Caco-2 (cell line): ENCODE measurements at places on chromosomes 13 and 19.

- DNase-seq: no peak
Measured at GRCh38 chr13:112220925-112221324, 154.0 kb downstream of the SOX1 start.

- no peak for DNase-seq
Measured at GRCh38 chr19:48867746-48868113, 687 bp downstream of the PLEKHA4 start.

- DNase-seq: no peak
Measured at GRCh38 chr13:42760951-42761350, 20.4 kb upstream of the FAM216B start.

- no peak for DNase-seq
Measured at GRCh38 chr13:78607409-78608251, 4.3 kb upstream of the POU4F1 start.

GRCh38 chr19:55538132-55538531 lies 1.2 kb upstream of the SBK2 start:
- no peak for DNase-seq

DNA sequence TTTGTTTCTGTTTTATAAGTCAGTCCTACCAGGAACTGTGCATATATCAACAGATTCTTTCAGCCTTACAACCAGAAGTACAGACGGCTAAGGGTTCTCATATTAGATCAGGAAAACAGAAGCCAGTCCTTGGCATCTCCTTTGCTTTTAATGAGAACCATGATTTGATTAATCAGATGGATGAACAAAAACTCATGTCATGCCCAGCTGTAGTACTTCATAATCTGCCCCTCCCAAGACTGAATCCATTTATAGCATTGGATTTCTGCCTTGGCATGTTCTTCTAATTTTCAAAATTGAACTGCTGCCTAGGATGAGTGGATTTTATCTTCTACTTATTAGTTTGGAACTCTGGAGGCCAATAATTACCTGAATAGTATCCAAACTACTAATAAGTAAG lies 617.2 kb downstream of the SLITRK5 start:
- DNase-seq: no peak

- no peak for DNase-seq
Measured at GRCh38 chr13:53007872-53008271, 20.7 kb upstream of the OLFM4 start.

- DNase-seq: no peak
Measured at GRCh38 chr13:41557719-41558118, 100.4 kb downstream of the RGCC start.

- DNase-seq: no peak
Measured at GRCh38 chr19:11566164-11566563, 7.1 kb upstream of the ELOF1 start.

DNA sequence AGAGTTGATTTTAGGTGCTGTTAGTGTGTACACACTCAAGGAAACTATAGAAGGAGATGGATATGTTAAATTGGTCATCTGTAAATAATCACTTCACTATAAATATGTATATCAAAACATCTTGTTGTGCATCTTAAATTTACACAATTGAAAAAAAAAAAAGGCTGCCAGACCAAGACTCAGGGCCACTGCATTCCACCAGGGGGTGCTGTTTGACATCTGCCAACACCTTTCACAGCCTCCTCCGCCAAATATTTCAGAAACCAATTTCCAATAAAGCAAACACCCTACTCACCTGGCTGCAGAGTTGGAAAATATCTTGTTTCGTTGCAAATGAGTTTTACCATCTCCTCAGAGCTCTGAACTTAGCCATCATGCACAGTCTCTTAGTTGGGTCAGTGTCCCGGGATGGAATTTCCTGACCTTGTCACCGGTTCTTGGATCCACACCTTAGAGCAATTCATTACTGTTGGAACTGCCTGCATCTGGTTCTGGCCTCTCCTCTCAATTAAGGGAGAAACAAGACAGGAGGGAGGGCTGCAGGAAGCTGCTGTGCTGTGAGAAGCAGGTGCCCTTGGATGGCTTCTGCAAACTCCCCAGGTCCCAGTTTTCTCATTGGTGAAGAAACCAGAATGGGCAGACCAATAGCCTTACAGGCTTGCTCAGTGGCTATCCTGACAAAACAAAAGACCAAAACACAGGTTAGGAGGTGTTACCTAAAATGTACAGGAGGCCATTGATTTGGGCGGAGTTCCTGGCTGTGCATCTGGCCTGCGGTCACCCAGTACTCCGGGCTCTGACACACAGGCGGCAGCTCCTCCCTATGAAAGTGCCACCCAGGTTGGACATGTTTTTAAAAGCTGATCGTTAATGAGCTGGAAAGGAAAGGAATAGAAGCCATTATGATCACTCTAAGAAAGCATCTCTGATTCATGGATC lies 746.6 kb downstream of the UQCRFS1 start:
- DNase-seq: peak; percentile 72

- no peak for DNase-seq
Measured at GRCh38 chr19:50365434-50366306, at the start of gene NAPSA. Gene NAPSA, minus strand, starts transcription at chr19:50365639. Its CDS starts 18 bp downstream, at chr19:50365621.

DNA sequence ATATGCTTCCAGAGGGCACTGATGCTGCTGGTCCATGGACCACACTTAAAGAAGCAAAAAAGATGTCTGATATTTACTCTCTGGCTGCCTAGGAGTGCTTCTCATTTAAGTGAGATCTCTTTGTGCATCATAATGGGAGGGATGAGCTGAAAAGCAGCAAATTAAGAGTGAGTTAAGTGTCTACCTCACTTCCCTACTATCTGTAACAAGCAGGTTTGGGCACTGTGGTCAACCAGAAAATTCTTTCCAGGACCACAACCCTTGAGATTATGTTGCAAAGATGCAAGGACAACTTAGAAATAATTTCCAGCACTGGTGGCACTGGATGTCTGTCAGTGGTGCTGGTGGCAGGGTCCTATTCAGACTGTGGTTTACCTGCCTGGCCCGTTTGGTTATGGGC lies 52.1 kb upstream of the USPL1 start:
- DNase-seq: no peak

- no peak for DNase-seq
Measured at GRCh38 chr13:83086088-83086487, 796.2 kb downstream of the SLITRK1 start.

DNA sequence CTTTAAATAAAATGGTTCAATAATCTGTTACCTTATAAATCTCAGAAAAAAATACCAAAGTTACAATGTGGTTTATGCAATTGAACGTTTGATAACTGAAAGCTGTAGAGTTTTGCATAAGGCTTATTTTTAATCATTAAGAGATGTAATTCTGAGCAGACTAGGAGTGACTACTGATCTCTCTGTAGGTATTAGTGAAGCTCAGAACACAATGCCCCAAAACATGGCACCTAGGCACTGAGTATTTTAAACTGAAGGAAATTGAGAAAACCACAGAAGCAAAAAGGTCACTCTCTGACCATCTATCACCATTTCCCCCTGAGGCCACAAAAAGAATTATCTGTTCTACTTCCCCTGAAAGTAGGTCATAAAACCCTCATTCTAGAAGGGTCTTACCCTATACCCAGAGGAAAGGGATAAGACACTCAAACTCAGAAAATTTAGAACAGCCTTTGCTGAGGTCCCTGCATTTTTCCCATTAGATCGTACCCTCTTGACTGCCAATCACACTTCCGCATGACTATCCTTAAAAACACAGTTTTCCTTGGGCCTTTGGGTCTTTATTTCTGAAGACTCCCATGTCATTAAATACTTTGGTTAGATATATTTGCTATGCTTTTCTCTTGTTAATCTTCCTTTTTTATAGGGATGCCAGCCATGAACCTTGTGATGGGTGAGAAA lies 158.1 kb downstream of the PCDH9 start:
- no peak for DNase-seq

DNA sequence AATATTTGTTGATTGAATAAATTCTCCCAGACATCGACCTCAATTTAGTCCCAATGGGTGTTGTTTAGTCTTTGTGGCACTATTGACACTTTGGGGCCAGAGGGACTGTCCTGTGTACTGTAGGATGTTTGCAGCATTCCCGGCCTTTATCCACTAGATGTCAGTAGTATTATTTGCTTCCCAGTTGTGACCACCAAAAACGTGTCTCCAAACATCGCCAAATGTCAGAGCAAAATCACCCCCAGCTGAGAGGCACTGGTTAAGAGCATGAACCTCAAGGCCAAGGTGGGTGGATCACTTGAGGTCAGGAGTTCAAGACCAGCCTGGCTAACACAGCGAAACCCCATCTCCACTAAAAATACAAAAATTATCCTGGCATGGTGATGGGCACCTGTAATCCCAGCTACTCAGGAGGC lies 15.4 kb downstream of the NLRP12 start:
- DNase-seq: no peak

- DNase-seq: no peak
Measured at GRCh38 chr13:47306991-47307390, 410.1 kb upstream of the HTR2A start.

DNA sequence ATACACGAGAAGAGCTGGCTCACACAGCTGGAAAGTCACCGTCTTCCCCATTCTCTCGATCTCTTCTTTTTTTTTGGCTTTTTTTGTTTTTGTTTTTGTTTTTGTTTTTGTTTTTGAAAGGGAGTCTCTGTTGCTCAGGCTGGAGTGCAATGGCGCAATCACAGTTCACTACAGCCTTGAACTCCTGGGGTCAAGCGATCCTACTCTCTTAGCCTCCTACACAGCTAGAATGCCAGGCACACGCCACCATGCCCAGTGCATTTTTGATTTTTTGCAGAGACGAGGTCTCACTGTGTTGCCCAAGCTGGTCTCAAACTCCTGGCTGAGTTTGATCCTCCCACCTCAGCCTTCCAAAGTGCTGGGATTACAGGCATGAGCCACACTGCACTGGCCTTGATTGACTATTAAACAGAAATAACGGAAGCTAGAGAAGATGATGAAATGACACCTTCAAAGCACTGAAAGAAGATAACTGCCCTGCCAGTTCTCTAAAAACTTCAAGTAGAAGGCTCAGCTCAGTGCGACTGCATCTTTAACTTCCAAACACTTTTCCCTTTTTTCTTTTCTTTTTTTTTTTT lies 4.0 kb downstream of the FXYD3 start:
- no peak for DNase-seq

- DNase-seq: no peak
Measured at GRCh38 chr19:42250666-42251531, 4.0 kb downstream of the ERF start.

DNA sequence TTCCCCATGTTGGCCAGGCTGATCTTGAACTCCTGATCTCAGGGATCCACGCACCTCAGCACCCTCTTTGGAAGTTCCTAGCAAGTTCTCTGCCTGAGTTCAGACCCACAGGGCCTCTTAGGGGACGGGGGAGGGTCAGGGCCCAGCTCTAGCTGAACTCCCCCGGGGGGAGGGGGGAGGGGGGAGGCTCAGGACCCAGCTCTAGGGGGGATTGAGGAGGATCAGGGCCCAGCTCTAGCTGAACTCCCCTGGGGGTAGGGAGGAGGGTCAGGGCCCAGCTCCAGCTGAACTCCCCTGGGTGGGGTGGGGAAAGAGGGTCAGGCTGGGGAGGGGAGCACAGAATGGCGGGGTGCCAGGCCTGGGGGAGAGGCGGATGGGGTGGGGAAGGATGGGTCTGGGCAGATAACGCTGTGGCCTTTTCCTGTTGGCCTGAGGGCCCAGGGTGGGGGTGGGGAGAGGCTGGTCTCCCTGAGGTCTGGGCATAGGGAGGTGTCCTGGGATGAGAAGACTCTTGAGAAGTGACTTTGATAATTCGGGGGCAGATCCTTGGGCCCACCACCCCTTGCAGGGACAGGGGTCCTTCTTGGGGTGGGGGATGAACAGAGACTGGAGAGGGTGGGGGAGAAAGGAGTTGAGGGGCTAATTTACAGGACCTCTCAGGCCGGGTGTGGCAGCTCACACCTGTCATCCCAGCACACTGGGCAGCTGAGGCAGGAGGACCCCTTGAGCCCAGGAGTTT lies 5.5 kb upstream of the PTBP1 start:
- no peak for DNase-seq

DNA sequence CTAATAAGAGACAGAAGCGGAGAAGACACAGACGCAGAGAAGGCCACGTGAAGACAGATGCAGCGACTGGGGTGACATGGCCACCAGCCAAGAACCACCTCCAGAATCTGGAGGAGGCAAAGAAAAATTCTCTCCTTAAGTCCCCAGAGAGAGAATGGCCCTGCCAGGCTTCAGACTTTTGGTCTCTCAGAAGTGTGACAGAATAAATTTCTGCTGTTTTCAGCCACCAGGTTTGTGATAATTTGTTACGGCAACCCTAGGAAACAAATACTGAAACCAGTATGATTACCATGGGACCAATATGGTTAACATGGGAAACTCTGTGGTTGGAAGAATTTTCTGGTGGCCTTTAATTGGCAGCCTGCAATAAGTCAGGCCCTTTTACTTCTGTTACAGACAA lies 63.9 kb upstream of the DOCK9 start:
- DNase-seq: no peak

DNA sequence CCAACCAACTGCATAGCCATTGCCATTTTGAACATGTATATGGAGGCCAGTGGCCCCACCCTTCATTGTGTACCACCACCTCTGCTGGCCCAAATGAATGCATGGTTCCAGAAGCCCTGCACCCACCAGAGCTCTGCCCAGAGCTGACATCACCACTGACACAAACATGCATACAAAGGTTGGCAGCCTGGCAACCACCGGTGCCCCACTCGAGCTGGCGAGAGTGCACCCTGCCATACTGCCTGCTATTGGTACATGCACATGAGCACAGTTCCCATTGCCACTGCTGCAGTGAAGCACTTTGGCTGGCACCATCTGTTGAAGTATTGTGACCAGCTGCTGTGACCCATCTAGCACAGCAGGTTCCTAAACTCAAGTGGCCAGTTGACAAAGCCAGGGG lies 1564.9 kb downstream of the OLFM4 start:
- no peak for DNase-seq

- peak; percentile 49 for DNase-seq
Measured at GRCh38 chr13:34207334-34207733, 389.4 kb downstream of the RFC3 start.

DNA sequence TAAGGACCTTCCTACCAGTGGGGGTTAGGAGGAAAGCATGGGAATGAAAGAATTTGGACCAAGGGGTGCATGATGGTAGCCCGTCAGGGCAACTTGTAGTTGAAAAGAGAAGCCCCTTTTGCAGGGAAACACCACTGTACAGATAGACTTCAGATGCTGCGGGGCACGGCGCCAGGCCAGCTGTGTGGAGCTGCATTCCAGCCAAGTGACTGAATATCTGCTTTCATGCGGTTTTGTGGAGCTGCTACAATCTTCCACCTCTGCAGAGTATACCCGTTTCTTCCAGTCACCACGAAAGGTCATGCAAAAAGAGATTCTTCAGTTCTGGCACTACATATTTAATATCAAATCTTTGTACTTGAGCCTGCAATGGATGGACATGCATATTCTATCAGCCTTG lies 104.7 kb downstream of the RGCC start:
- DNase-seq: no peak

GRCh38 chr13:112990783-112991182 lies 21.8 kb downstream of the MCF2L start:
- peak; percentile 84 for DNase-seq
